ENCODE measurements at places on chromosomes 5 and 9.

DNA sequence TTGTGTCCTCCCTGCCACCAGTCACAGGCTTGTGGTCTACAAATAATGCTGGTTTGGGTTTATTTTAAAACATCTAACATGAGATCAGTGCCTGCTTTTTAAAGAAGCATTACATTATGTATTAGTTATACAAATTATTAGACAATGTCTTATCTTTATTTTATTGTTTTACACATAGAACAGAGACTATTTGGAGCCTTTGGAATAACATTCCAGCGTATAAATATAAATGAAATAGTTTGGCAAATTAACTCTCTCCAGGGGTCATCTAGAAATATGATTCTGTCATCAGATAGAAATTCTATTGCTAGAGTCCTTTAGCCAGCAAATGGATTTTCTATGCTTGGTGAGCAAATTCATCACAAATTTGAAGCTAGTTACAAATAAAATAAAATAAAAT, 22.4 kb downstream of the MAP1B start:
- DNase-seq = no peak

- DNase-seq = no peak
These were observed at the start of gene BARX1 for GRCh38 chr9:93955111-93955980. TSS of gene BARX1 (minus strand) at chr9:93955355. CDS start at chr9:93955146, 209 bp downstream.

DNA sequence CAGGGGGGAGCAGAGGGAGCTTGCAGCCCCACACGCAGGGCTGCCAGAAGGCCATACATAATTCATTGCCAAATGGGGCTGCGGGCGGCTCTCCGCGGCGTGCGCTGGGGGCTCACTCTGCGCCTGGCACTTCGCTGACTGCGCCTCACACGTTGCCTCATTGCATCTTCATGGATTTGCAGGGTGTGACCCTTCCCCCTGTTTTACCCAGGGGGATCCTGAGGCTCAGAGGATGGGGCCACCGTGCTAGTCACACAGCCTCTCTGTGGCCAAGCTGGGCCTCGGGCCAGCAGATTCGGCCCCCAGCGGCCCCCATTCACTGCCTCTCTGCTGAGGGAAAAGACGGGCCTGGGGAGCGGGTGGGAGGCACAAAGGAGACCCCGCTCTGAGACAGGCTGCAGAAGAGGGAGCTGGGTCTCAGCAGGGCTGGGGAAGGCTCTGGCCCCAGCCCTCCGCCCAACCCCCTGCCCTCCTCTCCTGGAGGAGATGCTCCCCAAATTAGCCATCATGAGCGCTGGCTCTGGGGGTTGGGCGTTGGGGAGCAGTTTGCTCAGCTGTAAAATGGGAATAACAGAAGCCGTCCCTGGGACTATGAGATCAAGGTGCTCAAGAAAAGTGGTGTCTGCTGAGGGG, 115.5 kb downstream of the C9orf50 start:
- no peak for DNase-seq

DNA sequence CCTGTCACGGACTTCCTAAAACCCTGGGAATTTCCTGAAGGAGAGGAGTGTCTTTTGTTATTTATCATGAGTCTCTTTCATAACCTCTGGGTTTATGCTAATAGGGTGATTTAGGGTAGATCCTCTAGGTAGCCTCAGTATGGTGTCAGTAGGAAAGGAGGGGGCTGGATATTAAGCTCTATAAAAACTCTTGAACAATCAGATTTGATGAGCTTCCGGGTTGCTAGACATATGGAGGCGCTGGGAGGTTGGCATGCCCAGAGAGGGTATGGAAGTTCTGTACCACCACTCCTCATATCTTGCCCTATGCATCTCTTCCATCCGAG, 15.6 kb upstream of the PTBP3 start:
- DNase-seq = no peak

DNA sequence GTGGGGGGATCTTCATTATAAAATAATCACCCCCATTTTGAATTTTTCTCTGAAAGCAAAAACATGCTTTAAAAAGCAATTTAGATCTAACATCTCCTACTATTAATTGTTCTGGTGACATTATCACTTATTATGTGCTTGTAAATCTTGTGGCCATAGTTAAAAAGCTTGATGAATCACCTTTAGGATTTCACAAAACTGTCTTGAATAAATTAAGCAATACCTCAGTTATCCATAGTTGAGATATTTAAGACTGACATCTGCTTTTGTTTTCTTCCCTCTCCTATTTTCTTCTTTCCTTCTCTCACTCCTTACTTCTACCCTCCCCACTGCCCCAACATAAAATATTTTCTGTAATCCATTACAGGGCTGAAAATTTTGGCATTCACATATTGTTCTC, 84.8 kb downstream of the SLC1A3 start:
- no peak for DNase-seq

DNA sequence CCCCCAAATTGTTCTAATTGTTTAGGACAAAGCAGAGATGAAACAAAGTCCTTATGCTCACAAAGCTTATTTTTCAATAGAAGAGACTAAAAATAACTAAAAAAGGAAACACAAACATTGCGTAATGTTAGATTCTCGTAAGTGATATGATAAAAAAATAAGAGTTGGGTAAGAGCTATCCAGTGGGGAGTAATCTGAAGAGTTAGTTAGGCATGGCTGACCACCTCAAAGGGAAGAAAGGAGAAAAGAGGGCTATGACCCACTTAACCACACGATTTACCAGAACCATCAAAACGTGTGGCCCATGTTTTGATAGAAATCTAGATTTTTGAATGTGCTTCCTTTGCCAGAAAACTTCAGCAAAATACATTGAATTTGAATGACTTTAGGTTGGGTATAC, 1296.8 kb upstream of the NUDT12 start:
- no peak for DNase-seq

DNA sequence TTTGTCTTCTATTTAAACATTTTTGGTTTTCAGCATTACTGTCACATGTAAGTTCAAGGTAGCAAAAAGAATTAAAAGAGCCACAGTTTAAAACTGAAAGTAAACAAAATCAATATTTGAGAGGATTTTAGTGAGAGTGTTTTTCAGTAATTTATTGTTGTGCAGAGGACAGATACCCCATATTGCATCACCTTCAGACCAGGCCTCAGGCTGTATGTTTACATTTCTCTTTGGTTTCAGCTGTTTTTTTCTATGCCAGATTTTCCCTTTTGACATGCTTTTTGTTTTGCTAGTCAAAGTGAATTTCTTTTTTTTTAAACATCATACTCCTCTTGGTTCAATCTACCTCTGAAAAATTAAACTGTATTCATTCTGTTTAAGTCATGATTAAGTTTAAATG, 47.2 kb downstream of the MAST4 start:
- no peak for DNase-seq

DNA sequence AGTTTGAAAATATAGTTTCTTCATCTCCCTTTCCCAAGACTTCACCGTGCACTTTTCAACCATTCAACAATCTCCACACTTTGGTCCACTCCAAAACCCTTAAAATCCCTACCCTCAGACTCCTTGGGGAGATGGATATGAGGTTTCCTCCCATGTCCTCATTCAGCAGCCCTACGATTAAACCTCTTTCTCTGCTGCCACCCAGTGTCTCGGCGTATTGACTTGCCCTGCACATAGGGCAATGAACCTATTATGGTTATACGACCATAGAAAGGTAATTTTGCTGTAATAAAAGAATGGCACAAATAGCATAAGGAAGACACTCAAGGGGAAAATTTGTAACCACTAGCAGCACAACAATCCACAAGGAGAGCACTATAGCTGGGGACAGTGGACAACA, 803.5 kb downstream of the TLE1 start:
- no peak for DNase-seq

DNA sequence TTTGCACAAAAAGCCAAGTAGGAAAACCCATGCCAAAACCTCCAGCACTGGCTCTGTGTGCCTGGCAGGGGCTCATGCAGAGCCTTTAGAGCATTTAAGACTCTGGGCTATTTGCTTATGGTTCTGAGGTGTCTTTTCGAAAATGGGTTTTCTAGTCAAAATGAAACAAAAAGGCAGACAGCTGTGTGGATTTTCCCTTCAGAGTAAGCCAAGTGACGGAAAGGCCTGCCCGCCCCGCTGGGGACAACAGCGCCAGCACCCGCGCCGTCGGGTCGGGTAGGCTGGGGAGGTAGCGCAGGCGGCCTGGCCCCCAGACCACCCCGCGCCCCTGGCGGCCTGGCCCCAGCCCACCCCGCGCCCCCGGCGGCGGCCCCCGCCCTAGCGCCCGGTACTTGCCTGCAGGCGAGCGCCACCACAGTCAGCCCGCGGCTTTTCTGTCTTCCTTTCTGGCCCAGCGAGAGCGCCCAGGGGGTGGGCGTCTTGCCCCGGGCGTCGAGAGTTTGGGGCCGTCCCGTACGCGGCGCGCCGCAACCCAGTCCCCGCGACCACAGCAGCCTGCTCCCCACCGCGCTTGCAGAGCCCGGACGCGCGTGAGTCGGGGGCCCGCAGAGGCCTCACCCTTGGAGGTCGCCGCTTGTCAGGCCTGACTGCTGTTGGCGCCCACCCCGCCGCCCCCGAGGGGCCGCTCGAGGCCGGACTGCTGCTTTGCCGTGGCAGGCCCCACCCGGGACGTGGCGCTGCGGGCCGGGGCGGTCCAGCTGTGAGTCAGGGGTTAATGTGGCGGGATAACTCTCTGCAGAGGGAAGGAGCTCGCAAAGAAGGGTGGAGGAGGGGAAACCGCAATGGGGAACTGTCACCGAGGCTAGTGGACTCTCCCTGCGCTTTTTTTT, at the start of gene TICAM2:
TICAM2 (minus strand) TSS at position 779 of the 890 bp plus-strand sequence. CDS start 21,223 bp downstream, outside the sequence.
- DNase-seq = peak; percentile 33

GRCh38 chr9:137458194-137459151, 661 bp downstream of the NSMF start:
- no peak for DNase-seq

GRCh38 chr5:127563136-127563535, 45.7 kb downstream of the PRRC1 start:
- no peak for DNase-seq

DNA sequence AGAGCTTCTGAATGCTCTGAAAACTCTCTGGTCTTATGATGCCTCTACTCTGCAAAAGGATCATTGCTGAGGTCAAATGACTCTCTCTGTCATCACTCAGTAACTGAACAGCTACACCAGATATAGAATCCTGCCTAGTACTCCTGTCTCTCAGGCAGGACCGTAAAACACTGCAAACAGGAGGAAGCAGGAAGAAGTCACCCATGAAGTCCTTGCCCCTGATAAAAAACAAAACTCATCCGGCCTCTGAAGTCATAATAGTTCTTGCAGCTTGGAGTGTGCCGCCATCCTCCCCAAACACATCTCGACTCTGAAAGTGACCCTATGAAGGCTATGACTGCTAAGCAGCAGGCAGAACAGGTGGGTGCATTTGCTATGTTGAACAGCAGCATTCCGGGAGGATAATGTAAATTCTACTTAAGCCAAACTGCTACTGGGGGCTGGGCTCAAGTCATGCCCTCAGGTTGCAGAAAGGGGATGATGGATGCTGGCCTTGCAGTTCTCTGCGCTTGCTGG, 81.9 kb upstream of the FAM169A start:
- no peak for DNase-seq

- no peak for DNase-seq
These were observed 1.6 kb downstream of the TEX48 start for GRCh38 chr9:114680259-114681001.

GRCh38 chr5:178695556-178695955, 34.9 kb downstream of the ZNF354A start:
- no peak for DNase-seq

DNA sequence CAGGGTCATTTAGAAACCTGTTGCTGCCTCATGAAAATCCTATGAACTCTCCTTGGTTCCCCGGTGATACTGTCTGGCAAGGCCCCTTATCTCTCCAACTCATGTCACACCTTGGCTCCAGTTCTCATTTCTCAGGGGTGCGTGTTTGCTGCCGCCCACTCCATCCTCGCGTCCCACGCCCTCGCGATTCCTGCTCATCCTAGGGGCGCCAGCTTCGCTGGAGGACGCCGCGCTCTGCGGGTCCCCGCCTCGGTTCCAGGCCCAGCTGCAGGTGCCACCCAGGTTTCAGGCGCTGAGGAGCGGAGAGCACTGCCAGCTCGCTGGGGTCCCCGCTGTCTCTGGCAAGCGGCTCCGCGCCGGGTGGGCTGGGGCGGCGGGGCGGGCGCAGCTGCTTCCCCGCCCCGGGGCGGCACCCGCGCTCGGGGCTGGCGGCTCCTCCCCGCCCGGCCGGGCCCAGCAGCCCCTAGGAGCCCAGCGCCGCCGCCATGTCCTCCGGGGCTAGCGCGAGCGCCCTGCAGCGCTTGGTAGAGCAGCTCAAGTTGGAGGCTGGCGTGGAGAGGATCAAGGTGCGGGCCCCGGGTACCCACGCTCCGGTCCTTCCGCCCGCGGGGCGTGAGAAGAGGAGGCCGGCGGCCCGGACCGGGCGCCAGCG, at the start of gene GNG10:
GNG10 (plus strand) TSS at position 456 of the 652 bp plus-strand sequence; CDS start at position 486, 30 bp downstream.
- DNase-seq = peak; percentile 23

- no peak for DNase-seq
These were observed 130.9 kb downstream of the NFIB start for GRCh38 chr9:14183001-14183400.

DNA sequence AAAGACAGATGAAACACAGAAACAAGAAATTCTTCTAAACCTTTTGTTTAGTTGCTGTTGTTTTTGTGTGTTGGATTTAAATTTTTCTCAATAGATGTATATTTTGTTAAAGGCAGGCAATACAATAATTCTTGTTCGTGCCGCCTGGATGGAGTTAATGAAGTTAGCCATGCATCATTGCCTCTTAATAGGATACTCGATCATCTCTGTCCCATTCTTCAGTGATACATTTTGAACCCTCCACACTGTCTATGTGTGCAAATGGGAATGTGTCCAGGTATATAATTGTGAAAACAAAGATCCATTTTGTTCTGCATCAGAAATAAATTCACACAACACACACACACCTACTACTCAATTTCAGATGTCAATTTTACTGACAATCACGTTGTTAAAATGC, 186.6 kb upstream of the ADAMTS16 start:
- DNase-seq = no peak

DNA sequence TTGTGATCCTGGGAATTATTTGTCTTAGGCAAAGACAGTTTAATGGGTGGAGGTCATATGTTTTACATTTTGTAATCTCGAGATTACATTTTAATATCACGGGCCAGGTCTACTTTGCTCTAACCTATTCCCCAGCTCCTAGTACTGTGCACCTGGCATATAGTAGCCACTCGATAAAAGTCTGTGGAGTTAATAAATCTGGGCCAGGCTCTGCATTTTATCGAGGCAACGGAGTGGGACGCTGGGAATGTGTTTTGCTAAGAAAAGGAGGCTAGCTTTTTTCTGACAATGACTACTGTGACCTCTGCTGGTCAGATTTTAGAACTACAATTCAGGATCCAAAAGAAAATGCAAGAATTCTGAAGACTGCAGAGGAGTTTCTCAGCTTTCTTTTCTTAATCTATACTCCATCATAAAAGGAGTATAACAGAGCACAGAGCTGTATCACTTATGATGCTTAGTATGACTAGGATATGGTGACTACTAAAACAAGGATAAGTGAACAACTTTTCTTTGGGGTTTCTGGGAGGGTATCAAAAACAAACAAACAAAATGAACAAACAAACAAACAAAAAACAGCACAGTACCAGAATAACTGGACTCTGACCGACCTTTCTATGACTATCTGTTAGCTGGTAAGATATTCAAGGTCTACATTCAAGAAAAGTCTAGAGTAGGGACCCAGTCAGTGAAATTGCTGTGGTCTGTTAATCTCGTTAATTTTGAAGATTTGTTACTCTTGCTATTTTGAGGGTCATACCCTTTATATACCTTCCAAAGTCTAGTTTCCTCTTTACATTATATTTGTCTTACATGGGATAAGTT, 46.1 kb upstream of the CER1 start:
- DNase-seq = no peak
